ENCODE measurements at places on chromosomes 13 and 19.
A peak's percentile ranks its signal among the peaks of the same experiment; 100 is the strongest.

GRCh38 chr19:3068071-3068470 is 5.8 kb upstream of the TLE5 start:
- DNase-seq, result no peak

- DNase-seq, result no peak
Observed at GRCh38 chr13:84776593-84776992, 894.3 kb upstream of the SLITRK1 start.

DNA sequence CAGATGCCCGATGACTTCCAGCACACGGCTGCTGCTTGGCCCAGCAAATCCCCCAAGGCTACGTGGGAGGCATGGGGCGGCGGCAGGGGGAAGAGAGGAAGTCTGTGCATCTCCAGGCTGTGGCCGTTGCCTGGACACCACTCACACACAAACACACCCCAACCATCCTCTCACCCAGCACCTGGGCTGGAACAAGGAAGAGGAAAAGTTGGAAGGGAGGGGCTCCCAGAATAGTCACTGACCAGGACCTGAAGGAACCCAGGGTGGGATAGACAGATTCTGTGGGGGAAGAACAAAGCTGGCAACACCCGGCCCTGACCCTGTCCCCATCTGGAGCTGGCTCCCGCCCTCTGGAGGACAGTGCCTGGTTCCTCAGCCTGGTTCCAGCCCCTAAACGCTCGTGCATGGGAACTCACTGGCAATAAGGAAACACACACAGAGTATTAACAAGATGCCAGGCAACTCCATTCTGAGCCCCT is 11.2 kb downstream of the PPP6R1 start:
- DNase-seq, result no peak

- DNase-seq, result peak; percentile 59
Observed at GRCh38 chr13:30739761-30740642, 4.7 kb downstream of the ALOX5AP start.

GRCh38 chr13:89393758-89394304 is 1722.7 kb downstream of the SLITRK5 start:
- DNase-seq, result no peak

DNA sequence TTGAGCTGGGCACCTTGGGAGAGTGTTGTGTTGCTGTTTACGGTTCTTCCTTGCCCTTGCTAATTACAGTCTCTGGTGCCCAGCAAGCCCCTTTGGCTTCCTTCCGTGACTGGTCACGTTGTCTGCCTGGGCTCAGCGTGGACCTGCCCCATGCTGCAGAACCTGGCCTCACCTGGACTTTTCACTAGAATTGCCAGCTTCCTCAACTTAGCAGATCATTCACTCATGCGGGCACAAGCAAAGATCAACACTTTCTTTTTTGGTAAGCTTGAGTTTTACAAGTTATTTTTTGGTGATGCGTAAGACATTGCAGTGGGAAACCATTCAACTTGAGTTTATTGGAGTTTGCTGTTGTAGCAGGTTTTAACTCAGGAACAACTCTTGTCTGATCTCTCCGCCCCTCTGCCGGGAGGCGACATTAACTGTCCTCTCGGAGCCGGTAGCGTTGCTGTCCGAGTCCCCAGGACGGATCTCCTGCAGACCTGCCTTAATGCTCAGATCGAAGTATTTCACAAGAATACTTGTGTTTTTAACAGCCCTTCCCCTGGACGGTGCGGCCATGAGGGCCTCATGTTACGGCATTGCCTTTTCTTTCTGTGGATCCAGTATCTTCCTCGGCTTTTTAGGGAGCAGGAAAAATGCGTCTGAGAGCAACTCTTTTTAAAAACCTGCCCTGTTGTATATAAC is 15.7 kb upstream of the TEX29 start:
- no peak for DNase-seq
